K562 (cell line): ENCODE measurements at places on chromosomes 5 and 9. TPM values are rescaled to one million over a fixed set of nuclear protein-coding genes. Genes with fewer than 3 reads are reported as not detected.

ASPN gene
- not detected in 2 replicates for total RNA-seq

GRXCR2 gene
- not detected in 2 replicates for total RNA-seq

GRCh38 chr5:156552855-156553358, 225.9 kb downstream of the SGCD start:
- no peak for DNase-seq

GRCh38 chr9:90632647-90633207, 9.9 kb downstream of the DIRAS2 start:
- no peak for DNase-seq

DNA sequence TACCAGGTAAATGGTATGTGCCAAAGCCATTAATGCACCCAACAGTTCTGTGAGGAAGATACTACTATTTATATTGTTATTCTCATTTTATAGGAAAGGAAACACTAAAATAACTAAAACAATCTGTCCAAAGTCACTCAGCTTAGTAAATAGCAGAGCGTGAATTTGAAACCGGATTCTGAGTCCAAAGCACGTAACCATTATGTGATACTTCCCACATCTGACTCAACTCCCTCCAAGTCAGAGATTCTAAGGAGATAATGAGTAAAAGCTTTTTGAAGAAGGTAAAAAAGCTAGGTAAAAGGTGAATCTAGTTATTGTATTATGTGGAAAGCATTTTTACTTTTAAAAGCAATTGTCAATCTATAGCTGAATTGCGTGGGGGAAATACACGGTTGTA, 208.9 kb downstream of the PBX3 start:
- no peak for DNase-seq
